Suprapubic skin (tissue), 4 donors: ENCODE measurements at places on chromosomes 5 and 9. TPM values are rescaled to one million over a fixed set of nuclear protein-coding genes. Genes with fewer than 3 reads are reported as not detected.

DNA sequence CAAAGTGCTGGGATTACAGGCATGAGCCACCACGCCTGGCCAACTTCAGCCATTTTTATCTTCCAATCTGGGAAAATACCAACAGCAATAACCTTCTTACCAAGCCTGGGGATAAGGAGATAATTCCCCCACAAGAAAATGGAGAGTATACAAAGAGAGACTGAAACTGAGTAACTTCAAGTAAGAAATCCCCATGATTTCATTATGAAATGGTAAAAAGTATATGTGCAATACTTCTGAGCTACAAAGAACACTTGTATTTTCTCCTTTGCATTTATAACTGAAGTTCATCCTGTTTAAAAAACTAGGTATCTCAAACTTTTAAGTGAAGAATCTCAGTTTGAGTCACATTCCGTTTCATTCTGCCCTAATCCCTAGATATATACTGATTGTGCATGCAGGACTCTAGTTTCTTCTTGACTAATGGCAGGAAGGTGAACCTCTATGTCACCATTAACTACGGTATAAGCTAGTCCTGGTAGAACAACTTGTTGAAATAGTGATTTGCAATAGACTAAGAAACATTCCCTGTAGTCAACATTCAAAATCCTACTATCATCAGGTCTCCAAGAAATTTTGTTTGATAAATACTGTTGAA is 2071.4 kb downstream of the MAT2B start:
- DNase-seq: no peak

GRCh38 chr5:102796498-102796897 is 41.4 kb downstream of the PAM start:
- DNase-seq: no peak

DNA sequence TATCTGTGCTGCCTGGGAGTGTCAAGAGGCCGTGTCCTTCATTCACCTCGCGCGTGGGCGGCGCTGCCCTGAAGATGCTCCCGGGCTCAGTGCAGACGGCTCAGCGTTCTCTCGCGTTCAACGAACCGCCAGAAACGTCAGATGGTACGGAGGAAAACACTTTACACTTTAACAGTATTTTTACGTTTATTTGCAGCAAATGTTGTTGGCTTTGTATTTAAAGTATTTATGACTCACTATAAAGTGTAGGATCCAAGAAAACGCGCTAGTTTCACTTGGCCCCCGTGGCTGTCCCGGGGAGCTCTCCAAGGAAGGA is 544 bp upstream of the ERCC6L2 start:
- DNase-seq: no peak

DNA sequence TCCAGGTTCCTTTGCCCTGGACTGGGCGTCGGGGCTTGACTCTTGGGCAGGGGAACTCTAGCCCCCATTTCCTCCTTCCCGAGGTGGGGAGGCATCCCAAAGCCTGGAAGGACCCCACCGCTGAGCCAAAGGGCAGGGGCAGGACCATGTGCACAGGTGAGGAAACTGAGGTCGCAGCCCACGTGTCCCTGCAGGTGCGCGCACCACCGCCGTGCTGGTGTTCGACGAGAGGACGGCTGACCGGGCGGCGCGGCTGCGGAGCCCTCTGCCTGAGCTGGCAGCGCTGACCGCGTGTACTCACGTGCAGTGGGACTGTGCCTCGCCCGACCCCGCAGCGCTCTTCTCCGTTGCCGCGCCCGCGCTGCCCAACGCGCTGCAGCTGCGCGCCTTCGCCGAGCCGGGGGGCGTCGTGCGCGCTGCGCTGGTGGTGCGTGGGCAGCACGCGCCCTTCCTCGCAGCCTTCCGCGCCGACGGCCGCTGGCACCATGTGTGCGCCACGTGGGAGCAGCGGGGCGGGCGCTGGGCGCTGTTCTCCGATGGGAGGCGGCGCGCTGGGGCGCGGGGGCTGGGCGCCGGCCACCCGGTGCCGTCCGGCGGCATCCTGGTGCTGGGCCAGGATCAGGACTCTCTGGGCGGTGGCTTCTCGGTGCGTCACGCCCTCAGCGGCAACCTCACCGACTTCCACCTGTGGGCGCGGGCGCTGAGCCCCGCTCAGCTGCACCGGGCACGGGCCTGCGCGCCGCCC is 2.8 kb downstream of the ADGRD2 start:
- DNase-seq: no peak

DNA sequence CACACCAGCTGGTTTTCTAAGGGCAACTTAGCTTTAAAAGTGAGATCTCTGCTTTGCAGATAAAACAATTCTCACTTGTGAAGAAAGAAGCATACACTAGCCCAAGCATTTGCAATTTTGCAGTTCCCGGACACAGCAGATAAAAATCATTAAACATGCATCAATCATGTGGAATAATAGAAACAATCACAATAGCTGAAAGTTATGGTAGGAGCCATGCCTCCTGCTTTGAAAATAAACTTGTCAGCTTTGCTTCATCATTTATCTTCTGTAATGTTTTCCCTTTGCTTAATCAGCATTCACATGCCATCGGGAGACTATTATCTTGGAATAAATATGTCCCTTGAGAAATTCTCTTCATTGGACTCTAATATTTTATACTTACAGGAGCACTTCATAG is 60.3 kb upstream of the DAB2 start:
- DNase-seq: no peak

DNA sequence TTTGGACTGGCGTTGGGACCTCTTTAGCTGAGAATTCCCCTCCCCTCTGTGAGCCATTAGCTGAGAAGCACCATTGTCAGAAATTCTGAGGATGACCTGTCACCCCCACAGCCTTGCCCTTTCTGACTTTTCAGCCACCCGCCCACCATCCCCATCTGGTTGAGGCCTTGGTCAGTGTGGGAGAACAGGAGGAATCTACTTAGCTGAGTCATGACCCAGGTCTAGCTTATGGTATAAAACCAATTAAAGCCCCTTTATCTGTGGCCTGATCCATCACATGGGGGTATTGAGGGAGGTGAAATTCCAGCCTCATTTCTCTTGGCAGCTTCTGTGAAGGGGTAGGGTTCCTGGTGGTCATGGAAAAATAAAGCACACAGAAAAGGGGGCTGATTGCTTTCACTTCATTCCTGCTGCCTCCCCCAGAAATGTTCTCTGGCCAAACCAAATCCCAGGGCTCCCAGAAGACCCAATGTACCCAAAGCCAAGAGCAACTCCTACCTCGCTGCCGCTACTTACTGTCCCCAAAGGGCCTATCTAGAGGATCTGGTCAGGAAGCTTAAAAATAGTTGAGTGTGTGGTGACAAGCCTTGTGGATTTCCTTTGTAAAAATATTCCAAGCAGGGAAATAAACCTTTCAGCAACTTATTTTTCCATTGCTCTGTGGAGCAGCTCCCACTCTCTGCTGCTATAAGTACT is 174.8 kb upstream of the TNC start:
- no peak for DNase-seq

DNA sequence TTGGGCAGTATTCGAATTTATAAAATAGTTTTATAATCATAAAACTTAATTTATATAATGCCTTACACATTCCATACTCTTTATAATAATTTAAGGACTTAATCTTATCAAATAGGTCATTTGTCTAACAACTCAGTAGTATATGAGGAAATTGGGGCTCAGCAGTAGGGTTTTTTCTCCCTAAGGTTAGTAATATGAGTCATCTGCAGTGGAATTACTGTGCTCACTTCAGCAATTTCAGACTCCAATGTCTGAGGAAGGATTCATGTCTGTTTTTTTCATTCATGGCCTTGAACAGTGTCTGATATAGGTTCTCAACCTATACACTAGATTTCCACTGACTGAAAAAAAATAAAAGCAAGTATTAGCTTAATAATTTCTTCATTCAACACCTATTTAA is 7.4 kb downstream of the DMRTA1 start:
- DNase-seq: no peak

GRCh38 chr5:113487781-113488644 is at the start of gene MCC:
Gene MCC (minus strand): TSS chr5:113488453.
- DNase-seq: peak; percentile 84

- no peak for DNase-seq
These were observed 21.3 kb downstream of the PTTG1 start for GRCh38 chr5:160442824-160443431.

DNA sequence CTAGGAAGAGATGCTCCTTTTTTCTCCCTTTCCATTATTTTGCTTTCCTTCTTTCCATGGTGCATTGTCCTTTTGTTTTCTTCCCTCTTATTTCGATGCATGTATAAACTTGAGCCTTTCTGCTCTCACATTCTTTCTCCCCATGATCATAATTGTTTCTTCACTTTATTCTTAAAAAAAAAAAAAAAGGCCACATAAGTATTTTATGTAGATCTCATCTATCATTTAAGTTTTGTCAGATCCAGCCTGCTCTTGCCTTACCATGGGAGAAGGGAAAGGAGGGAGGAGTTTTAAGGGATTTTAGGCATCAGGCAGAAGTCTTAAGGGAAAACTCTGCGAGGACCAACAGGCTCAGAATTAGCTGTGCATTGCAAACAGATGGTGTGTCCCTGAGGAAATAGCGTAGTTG is 11.1 kb downstream of the TGFBR1 start:
- no peak for DNase-seq

- DNase-seq: no peak
These were observed 44.2 kb downstream of the ITGA1 start for GRCh38 chr5:52831786-52832511.

- DNase-seq: no peak
These were observed 13.5 kb downstream of the B4GALT1 start for GRCh38 chr9:33153666-33154065.

- DNase-seq: no peak
These were observed 212.5 kb downstream of the DEPDC1B start for GRCh38 chr5:60487476-60487875.

GRCh38 chr5:78419396-78419795 is 59.0 kb downstream of the SCAMP1 start:
- DNase-seq: no peak

DNA sequence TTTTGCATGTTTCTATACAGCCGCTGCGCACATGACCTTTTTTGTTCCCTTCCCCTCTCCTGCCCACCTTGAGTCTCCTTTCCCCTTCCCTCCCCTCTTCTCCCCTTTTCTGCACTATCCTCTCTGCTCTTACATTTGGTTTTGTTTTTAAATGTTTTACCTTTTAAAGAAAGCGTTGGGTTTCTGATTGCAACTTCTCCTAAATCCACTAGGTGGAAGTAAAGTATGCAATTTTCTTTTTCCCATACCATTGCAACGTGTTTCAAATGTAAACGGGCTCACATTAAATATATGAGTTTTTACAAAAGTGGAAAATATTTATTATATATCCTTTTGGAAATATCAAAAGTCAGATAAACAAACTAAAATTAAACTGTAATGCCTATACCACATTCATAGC is 500.9 kb downstream of the DIRAS2 start:
- DNase-seq: no peak

DNA sequence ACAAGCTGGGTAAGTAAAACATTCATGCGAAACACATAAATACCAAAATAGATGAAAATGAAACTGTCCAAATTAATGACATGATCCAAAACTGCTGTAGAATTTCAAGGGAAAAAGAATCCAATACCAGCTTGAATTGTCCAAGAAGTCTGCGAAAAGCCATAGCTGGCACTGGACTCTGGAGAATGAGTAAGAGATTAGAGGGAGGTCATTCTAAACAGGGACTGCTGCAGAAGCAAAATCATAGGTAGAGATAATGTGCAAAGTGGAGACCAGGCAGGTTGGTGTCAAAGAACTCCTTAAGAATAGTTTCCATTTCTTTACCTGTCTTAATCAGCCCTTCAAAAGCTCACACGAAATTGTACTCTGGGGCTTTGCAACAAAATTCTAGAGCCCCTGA is 162.5 kb downstream of the NFIB start:
- no peak for DNase-seq

- DNase-seq: no peak
These were observed 94.7 kb downstream of the RICTOR start for GRCh38 chr5:38979535-38979934.

- no peak for DNase-seq
These were observed 66.8 kb upstream of the PCSK1 start for GRCh38 chr5:96499753-96500345.

- DNase-seq: no peak
These were observed 19.4 kb downstream of the LURAP1L start for GRCh38 chr9:12794101-12794799.

DNA sequence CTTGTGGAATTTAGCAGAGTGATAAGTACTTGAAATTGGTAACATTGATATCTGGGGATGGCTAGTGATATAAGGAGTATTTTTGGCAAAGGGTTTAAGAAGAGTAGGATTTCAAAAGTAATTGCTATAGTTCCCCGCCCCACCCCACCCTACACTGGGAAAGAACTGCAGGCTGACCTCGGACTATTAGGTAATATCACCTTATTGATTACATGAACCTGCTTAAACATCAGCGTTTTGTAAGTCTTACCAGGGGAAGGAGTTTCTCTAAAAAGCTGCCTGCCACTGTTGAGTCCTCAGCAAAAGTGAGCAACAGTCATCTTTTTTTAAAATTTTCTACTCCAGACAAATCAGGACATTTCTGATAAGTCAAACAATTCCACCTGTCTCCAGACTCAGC is 337.3 kb downstream of the DTWD2 start:
- no peak for DNase-seq

- no peak for DNase-seq
These were observed 171.3 kb downstream of the PSAT1 start for GRCh38 chr9:78468231-78468630.

DNA sequence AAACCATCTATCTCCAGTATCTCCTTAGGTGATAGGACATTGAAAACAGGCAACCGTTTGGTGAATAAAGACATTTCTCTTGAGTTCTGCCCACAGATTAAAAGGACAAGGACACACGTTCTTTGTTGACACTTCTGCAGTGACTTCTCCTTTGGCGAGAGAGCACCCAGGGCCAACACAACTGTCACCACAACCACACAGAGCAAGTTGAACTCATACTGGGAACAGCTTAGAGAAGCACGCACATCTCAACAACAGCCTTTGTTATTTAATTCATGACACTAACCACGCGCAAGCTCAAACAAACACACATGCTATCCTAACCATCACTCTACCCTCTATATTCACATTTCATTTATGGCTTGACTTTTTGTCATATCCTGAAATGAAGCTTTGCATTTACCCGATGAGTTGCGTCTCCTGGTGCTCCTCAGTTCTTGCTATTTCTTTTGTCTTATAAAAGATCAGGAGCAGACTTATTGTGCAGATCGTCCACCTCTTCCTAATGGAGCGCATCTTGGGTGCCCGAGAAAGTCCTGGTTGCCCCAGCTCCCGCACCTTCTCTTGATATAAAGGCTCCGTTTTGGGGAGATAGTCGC is 543 bp downstream of the ST8SIA4 start:
- no peak for DNase-seq

- DNase-seq: no peak
These were observed 86.6 kb downstream of the FEM1C start for GRCh38 chr5:115458003-115458409.

CXCL14 gene
- total RNA-seq: 781 TPM

BICD2 gene
- total RNA-seq: 201 TPM

LECT2 gene
- not detected for total RNA-seq

PDE6A gene
- total RNA-seq: 1.1 TPM

RLN1 gene
- not detected for total RNA-seq

RELL2 gene
- 4.1 TPM for total RNA-seq

DNAJA1 gene
- 56.5 TPM for total RNA-seq

CDH10 gene
- total RNA-seq: not detected

PCDHB11 gene
- 1.2 TPM for total RNA-seq

GPSM1 gene
- total RNA-seq: 13.4 TPM

GABRA6 gene
- total RNA-seq: not detected

OR1J2 gene
- not detected for total RNA-seq

INSL6 gene
- total RNA-seq: not detected

CMYA5 gene
- 10.9 TPM for total RNA-seq

C7 gene
- 18.5 TPM for total RNA-seq

BTNL8 gene
- total RNA-seq: 0.51 TPM

NUTM2G gene
- total RNA-seq: not detected

TMOD1 gene
- total RNA-seq: 3.8 TPM
